ENCODE measurements at places on chromosomes 11 and 22.

- no peak for DNase-seq
Measured at GRCh38 chr11:131467645-131468394, 97.4 kb downstream of the NTM start.

DNA sequence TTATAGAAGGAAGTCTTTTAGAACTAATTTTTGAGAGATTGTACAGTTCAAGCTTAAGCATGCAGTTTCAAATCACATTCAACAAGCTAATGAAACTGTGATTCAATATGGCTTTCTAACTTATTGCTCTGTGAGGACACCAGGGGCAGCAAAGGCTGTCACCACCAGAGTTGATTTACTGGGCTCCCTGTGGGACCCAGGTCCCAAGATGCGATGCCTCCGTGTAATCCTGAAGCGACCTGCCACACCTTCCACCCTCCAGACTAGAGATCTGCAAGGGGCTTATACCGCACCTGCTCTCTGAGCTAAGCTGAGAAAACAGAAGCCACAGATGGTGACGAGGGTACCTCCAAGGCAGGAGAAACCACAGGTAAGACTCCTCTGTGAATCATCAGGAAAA is 918 bp upstream of the OR51Q1 start:
- no peak for DNase-seq

GRCh38 chr11:79413268-79413667 is 27.6 kb downstream of the TENM4 start:
- DNase-seq: no peak

GRCh38 chr22:44191036-44191454 is 10.3 kb downstream of the PARVG start:
- DNase-seq: no peak

All from stimulated activated CD8-positive, alpha-beta memory T cell treated with anti-CD3 and anti-CD28 coated beads, Interleukin-12 subunit alpha, Interleukin-12 subunit beta, amount 100 ng/mL, for 1 hour (primary cell).